Activated CD4-positive, alpha-beta T cell treated with anti-CD3 and anti-CD28 coated beads for 36 hours (primary cell): ENCODE measurements at places on chromosomes 3 and 15. TPM values are rescaled to one million over a fixed set of nuclear protein-coding genes. Genes with fewer than 3 reads are reported as not detected.

DNA sequence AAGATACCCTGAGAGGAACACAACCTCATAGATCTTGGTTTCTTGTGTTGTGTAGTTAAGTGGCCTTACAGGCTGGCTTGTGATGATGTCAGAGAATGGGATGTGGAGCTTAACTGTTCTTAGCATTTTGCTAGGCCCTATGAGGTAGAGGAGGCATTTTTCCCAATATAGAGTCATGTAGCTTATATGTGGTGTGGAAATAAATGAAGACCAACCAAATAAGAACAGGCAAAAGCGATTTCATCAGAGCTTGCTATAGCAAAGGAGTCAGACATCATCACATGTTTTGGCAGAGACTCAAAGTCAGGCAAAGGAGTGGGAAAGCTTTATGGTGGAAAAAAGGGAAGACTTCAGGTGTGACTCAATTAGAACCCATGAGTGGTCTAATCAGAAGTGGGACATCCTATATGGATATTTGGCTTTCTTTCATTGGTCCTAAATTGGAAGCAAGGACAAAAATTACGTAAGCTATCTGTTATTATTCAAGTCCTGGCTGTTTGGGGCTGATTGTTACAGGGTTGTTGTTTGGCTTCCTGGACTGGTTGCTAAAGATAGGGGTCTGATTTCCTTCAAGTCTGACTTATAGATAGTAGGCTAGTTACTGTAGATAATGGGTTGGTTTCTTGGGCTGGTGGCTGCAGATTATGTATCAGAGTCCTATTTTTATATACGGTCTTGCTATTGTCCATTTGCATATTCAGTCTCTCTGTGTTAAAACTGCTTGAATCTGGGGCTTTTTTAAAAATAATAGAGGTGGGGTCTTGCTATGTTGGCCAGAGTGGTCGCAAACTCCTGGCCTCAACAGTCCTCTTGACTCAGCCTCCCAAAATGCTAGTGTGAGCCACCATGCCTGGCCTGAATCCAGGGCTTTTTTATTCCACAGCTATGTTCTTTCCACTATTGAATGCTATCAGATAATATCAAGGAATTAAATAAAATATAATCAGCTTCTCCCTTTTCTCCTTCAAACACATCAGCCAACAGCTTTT, 30.3 kb upstream of the SETD2 start:
- DNase-seq, result no peak

DNA sequence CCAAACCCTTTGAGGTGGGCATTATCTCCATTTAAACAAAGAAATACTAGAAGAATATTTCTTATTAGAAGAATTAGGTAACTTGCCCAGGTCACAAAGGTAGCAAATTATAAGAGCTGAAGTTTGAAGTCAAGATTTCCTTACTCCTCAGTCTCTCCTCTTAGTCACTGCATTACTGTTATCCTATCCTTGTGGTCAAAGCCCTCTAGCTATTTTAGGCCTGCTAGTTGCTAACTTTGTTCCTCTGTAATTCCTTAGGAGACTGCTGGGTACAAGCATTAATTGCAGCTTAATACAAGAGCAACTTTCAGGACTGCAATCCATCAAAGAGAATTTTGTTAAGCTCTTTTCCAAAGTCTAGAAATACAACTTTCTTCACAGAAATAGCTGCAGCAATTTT, 528.2 kb downstream of the ZIC1 start:
- no peak for DNase-seq

- peak; percentile 78 for DNase-seq
Measured at GRCh38 chr3:36907911-36908646, 36.8 kb downstream of the TRANK1 start.

- DNase-seq, result no peak
Measured at GRCh38 chr15:71634820-71635560, 175.4 kb upstream of the NR2E3 start.

- no peak for DNase-seq
Measured at GRCh38 chr3:139939681-139940190, 4.8 kb downstream of the CLSTN2 start.

DNA sequence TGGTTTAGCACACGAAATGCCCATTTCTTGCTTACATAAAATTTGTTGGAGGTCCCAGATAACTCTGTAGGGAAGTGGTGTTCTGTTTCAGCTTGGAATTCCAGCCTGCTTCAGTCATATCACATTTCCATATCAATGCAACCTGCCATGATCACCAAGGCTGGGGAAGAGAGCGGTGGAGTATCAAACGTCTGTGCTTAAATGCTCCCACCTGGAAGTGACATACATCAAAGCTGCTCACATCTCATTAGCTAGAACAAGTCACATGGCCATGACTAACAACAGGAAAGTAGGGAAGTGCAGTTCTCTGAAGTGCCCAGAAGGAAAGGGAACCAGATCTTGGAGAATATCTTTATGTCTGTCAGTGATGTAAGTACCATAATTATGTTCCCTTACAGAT, 130.2 kb upstream of the CFAP20DC start:
- no peak for DNase-seq

GRCh38 chr3:46542801-46543201, 23.3 kb downstream of the LRRC2 start:
- no peak for DNase-seq

GRCh38 chr15:37015451-37015850, 84.9 kb downstream of the MEIS2 start:
- no peak for DNase-seq

- no peak for DNase-seq
Measured at GRCh38 chr3:61729038-61729634, 167.8 kb downstream of the PTPRG start.

Gene GRIP2
- not detected for total RNA-seq

Gene SLC22A14
- total RNA-seq, result not detected

Gene GRK7
- total RNA-seq, result not detected
